Suppressor macrophage treated with lipopolysaccharide for 4 hours (primary cell): ENCODE measurements at places on chromosomes 3 and 15.
A peak's percentile ranks its signal among the peaks of the same experiment; 100 is the strongest.

DNA sequence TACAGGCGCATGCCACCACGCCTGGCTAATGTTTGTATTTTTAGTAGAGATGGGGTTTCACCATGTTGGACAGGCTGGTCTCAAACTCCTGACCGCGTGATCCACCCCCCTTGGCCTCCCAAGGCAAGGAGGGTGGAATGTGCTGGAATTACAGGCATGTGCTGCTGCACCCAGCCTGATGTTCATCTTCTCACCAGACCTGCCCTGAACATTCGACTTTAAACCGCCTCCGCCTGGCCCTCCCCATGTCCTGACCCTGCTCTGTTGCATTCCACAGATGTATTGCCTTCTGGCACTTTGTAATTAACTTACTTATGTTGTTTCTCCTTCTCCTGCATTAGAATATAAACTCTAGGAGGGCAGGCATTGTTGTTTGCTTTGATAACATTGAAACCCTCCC lies 102.1 kb downstream of the LINGO1 start:
- no peak for DNase-seq

DNA sequence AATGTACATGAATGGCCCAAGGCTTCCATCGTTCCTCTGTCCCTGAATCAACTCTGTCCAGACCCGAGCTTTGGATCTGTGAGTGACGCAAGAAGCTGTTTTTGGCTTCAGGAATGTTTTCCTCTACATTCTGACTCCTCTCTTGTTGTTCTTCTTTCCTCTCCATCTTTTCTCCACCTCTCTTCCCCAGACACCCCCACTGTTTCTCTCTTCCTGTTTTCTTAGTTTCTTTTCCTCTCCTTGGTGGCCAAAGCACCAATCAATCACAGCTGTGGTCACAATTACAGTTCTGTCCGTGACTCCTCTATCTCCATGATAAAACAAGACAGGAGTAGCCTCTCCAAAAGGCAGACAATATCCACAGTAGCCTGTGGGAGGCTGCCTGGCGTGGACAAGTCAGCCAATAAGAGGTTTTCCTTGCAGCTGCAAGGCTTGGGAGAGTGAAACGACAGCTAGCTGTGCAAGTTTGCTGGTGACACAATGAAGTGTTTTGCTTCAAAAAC lies 4.9 kb upstream of the TMEM212 start:
- peak; percentile 77 for DNase-seq

- no peak for DNase-seq
Measured at GRCh38 chr3:152843955-152844354, 9.0 kb downstream of the P2RY1 start.

DNA sequence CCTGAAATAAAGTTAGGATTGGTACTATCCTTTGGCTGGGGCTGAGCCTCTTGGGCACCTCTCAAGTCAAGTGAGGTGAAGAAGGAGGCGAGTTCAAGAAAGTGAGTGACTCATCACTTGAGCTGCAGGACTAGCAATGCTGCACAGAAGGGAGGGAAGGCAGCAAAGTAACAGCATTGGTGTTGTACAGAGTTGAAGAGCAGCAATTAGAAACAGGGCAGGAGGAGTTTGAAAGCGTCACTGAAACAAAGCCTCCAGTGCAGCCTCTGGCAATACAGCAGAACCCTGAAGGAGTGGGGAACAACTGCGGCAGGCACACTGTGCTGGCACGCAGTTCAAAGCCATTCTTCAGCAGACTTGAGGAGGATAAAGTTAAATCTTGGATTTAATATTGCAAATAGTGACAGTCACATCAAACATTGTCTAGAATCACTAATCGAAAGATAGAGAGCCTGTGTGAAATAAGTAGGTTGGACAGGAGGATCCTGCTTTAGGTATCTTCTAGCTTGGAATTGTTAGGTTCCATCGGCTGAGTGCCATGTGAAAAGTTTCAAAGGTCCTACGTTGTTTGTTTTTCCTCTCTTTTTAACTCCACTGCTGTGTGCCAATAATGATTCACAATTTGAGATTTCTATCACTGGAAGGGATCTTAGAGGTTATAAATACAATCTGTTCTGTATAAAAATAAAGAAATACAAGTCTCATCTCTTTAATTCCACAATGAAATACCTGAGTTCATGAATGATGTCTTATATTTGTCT lies 479.8 kb downstream of the NAALADL2 start:
- no peak for DNase-seq

DNA sequence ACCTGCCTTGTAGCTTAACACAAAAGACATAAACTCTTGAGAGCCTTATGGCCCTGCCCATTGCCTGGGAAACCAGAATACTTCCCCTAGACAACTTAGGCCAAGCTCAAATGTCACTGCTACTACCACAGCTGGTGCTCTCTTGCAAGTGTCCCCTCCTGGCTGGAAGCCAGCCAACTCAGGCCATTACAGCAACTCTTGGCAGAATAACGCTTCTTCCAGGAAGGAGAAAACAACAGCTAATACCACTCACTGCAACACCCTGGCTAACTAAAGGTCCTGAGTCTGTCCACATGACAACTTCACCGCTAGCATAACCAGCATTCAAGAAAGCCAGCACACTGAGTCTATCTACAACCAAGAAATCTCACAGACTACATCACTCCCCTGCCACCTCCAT lies 5.1 kb upstream of the B4GALT4 start:
- no peak for DNase-seq

DNA sequence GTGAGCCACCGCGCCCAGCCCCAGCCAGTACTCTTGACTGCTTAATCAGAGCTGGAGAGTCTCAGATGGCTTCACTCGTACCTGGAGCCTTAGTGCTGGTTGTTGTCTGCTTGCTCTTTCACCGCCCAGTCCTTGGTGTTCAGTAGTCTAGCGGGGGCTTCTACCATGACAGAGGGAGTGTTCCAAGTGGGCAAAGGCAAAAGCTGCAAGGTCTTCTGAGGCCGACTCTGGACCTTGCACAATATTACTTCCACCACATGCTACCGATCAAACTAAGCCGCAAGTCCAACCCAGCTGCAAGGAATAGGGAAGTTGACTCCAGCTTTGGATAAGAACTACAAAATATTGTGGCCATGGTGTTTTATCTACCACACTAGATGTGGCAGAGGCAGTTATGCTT lies 6.6 kb downstream of the PARL start:
- peak; percentile 81 for DNase-seq

- DNase-seq, result peak; percentile 88
Measured at GRCh38 chr15:85412956-85413854, 32.8 kb downstream of the AKAP13 start.

- DNase-seq, result no peak
Measured at GRCh38 chr15:90991587-90992285, 2.6 kb downstream of the PRC1 start.

GRCh38 chr15:48993380-48993779 lies 29.7 kb upstream of the SHC4 start:
- DNase-seq, result no peak

GRCh38 chr15:78265752-78266224 lies 1.4 kb downstream of the DNAJA4 start:
- peak; percentile 26 for DNase-seq

DNA sequence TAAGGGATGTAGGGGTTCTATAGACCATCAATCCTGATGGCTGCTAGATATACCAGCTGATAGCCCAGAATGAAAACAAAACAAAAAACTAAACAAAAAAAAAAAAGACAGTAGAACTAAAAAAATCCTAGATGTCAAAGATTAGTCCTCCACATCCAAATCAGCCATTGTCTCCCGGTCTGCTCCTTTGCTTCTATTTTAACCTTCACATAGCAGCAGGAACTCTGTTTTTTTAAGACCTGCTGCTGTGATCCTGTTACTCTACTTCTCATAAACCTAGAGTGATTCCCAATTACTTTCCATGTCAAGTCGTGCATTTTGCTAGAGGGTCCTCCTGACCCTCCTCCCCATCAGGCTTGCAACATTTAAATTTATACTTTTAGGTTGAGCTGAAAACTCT lies 2.5 kb downstream of the IFT122 start:
- DNase-seq, result no peak

DNA sequence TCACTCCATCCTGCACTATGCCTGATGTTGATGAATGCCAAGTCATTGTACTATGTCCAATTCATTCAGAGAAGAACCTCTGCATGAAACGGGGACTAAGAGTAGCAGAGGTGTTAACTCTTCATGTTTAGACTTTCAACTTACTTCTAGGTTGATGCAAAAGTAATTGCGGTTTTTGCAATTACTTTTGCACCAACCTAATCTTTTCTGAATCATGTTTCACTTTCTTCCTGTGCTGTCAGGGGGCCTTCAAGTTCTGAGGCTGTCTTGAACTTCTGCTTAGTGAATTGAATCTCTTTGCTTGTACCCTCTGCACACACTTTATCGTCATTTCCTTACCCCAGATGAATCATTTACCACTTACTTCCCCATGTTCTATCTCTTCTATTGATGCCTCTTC lies 636.2 kb downstream of the NAALADL2 start:
- DNase-seq, result peak; percentile 40

- DNase-seq, result no peak
Measured at GRCh38 chr15:53580366-53580765, 179.1 kb downstream of the WDR72 start.

- DNase-seq, result peak; percentile 8
Measured at GRCh38 chr3:47162697-47163168, 1.2 kb downstream of the SETD2 start.

DNA sequence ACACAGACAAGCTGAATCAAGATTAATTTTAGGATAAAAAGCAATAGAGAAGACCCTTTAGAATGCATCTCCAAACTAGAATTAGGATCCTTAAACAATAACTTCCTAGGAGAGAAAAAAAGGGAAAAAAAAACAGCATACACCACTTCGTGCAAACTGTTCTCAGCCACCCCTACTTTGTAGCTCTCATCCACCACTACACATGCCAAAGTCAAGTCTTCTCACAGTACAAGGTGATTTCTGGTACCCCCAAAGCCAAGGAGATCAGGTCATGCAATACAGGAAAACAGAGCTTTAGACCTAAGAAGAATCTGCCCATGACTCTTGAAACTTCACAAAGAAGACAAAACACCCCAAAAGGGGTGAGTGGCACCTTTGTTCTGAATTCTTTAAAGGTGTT lies 166.9 kb downstream of the SUCNR1 start:
- DNase-seq, result no peak

DNA sequence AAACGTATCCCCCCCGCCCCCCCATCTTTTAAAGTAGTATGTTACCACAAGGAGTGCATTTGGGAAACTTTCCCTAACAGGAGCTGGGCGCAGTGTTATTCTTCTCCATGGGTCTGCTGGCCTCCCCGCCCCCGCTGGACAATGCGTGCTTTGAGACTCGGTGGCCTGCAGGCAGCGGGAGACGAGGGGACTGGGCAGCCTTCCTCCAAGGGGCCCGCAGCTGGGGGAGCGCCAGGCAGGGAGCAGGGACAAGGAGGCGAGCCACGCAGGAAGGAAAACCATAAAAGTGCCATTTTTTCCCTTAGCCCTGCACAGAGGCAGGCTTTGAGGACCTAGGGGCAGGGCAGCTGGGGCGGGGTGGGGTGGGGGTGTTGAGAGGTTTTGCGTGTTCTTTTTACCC lies 14.1 kb downstream of the SOX2 start:
- no peak for DNase-seq

DNA sequence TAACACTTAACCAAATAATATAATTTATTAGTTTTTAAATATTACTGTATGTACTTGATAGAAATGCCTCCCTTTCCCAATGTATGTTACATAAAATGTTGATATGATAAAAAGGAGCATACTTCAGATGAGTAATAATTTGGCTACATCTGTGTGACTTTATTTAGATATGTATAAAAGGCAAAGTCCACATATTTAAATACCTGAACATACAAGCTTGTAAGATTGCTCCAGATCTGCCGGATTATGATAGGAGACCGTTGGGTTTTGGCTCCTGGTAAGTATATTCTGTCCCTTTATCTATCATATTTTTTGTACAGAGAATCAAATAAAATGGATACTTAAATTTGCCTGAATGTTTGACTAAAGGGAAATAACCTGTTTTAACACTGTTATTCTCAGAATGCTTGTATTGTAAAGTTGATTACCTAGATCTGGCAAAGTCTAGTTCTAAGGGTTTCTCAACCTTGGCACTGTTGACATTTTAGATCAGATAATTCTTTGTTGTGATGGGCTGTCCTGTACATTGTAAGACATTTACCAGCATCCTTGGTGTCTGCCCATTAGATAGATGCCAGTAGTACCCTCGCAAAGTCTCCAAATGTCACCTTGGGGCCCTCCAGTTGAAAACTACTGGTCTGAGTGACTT lies 38.5 kb downstream of the LRCH3 start:
- DNase-seq, result no peak

DNA sequence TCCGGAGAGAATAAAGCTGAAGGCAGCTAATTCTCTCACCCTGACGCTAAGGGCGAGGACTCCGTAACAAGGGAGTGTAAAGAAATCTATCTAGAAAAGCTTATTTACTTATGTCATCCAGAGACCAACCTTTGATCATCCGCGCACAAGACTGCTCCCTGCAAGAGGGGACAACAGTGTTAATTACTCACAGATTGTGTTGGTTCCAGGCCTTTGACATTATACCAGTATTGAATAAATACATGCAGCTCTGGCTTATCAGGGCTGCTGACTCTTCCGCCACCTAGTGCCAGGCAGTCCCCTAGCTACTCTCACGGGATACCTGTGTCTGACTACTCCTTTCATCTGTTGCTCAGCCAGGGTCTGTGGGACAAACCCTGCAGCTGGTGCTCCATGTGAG lies 211.7 kb downstream of the DTWD1 start:
- DNase-seq, result no peak

GRCh38 chr3:146035366-146035765 lies 125.6 kb downstream of the PLOD2 start:
- DNase-seq, result no peak

DNA sequence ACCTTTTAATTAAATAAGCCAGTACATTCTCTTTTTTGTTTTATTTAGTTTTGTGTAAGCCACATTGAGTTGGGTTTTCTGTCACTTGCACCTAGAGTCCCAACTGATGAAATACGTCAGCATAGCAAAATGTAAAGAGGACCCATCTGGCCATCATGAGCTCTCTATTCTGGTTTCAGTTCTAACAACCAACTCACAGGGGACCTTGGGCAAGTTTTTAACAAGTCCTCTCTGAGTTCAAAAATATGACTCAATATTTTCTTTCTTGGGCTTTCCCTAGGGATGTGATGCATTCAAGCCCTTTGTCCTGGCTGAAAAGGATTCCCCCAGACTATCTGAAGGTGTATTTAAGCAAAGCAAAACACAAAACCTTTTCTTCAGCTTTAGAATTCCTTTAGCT lies 32.9 kb downstream of the PLCH1 start:
- DNase-seq, result no peak
